ENCODE measurements at places on chromosomes 7 and 10. TPM values are rescaled to one million over a fixed set of nuclear protein-coding genes. Genes with fewer than 3 reads are reported as not detected.

SEMA3E gene
- 5.6 TPM for total RNA-seq

EPO gene
- total RNA-seq, result not detected

ZNF107 gene
- total RNA-seq, result 1.4 TPM

- DNase-seq, result no peak
These were observed 111.2 kb upstream of the ZMIZ1 start for GRCh38 chr10:78957471-78958039.

GRCh38 chr7:158657189-158657746 lies 47.3 kb downstream of the NCAPG2 start:
- no peak for DNase-seq

GRCh38 chr10:3135006-3135405 lies 37.6 kb downstream of the PITRM1 start:
- no peak for DNase-seq

GRCh38 chr7:93175219-93175618 lies 27.0 kb upstream of the SAMD9L start:
- no peak for DNase-seq

Data from HT-29 (cell line).